Stimulated activated CD8-positive, alpha-beta memory T cell treated with anti-CD3 and anti-CD28 coated beads, Interleukin-7, amount 100 ng/mL, for 1 hour (primary cell): ENCODE measurements at places on chromosomes 5 and 9.

GRCh38 chr9:21657966-21658667 lies 144.3 kb upstream of the MTAP start:
- DNase-seq, result no peak

DNA sequence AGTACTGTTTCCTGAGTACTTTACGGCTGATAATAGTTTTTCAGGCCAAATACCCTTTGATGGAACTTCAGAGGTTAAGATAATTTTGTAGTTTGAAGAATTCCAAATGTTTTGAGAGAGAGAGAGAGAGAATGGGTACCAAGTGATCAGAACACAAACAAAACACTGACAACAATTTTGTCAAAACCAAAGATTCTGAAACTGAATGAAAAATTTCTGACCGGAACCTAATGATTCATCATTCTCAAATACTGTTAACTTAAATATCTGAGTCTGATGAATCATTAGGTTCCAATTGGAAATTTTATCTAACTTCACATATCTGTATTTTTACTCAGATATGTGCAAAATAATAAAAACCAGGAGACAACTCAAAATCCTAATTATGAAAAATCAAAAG lies 4.0 kb downstream of the LMBRD2 start:
- DNase-seq, result no peak

DNA sequence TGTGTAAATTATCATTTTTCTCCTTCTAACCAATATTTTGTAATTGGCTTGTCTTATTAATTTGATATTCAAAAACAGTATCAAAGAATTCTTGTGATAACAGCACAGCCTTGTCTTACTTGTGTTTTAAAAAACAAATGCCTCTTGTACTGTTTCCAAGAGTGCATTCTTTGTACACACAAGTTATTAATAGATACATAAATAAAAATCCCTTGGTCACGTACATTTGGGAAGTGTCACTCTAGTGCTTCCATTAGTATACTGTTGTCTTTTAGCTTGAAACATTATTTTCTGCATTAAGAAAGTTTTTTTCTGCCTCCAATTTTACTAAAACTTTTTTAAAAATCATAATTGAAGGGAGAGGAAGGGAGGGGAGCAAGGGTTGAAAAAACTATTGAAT lies 133.2 kb downstream of the PIP5K1B start:
- DNase-seq, result no peak

DNA sequence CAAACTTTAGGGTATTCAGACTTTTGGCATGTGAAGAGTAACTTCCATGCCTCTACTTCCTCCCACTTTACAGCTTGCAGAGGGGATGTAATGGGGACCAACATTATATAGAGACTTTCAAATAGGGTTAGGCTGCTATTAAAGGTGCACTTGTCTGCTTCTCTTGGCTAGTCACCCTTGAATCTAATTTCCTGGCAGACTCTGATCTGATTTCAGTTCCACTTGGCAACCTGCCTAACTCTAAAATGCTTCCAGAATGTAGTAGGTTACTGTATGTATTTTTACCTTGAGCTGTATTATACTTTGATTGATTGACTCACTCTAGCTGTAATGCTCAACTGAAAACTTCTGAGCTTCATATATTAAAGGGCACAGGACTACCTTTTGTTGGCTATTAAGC lies 693.4 kb downstream of the KCTD16 start:
- DNase-seq, result no peak

DNA sequence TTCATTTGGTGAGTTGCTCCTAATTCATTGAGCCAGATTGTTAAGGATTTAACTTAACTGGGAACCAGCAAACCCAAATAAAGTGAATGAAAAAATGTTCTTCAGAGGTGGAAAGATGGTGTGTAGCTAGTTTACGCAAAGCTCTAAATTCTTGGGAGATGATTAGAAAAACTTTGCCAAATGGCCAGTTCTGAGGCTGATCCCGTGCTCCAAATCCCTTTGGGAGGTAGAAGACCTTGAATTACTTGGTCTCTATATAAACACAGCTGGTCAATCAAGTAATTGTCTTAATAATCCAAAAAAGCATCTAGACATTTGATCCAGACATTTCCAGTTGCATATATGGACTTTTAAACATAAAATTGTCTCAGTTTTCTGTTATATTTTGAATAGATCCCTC lies 11.4 kb downstream of the ACTL7B start:
- no peak for DNase-seq

- DNase-seq, result no peak
These were observed 40.6 kb downstream of the ZNF883 start for GRCh38 chr9:112971415-112971814.
